Amygdala (tissue), 56 donors: ENCODE measurements at places on chromosomes 16 and 17.

DNA sequence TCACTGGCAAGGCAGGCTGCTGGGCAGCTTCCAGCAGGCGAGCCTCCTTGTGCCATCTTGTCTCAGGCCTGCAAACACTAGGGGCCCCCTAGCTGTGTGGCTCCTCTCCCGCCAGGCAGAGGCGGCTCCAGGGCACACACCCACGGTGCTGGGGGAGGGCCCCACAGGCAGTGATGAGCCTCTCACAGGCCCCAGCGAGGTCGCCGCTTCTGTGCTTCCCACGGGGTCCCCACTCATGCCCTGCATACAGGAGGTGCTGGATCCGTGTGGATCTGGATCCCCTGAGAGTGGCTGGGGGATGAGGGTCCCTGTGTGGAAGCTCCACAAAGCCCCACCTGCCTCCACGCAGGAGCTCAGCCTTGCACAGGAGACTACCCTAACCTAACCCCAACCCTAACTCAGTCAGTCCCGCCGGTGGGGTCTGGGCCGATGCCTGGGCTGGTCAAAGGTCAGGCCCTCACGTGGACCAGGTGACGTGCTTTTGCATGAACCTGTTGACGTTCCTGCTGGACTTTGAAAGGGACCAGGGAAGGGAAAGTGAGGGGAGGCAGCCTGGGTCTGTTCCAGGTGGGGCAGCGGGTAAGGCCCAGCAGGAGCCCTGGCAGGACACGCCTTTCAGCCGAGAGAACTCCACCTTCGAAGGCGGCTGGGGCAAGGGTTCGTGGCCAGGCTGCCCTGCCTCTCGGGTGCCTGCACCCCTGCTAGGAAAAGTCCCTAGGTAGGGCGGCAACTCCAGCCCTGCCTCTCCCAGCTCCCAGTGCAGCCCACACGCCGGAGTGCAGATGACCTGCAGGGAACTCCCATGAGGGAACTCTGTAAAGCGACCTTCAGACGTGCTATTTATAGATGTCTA is 5.2 kb downstream of the SECTM1 start:
- no peak for DNase-seq

DNA sequence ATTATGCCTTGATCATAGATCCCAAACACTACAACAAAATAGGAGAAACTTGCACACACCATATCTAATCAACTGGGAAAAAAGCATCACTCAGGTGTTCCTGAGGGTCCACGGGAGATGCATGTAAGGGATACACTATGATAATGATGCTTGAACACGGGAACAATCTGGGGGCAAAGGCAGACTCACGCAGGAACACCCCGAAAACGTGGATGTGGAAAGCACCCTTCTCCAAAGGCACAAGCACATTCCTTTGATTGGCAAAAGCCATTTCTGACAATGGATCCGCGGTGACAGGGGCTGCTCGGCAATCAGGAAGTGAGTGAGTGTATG is 1.3 kb downstream of the ZNF652 start:
- peak; percentile 26 for DNase-seq

DNA sequence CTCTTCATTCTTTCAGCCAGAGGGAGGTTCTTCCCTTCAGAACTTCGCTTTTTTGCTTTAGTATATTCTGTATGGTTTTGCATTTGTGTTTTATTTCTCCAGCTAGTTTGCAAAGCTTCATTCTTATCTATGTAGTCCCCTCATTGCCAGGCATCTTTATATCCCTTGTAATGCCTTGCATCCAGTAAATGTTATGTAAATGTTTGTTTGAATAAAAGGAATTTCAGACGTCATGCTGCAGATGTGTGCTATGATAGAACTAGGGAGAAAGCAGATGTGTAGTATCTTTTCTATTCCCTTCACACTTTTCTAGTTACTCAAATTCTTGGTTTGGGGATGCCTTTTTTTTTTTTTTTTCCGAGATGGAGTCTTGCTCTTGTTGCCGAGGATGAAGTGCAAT is 62.6 kb upstream of the RASL10B start:
- no peak for DNase-seq

- no peak for DNase-seq
Observed at GRCh38 chr17:77212081-77212832, 71.5 kb downstream of the SEC14L1 start.

DNA sequence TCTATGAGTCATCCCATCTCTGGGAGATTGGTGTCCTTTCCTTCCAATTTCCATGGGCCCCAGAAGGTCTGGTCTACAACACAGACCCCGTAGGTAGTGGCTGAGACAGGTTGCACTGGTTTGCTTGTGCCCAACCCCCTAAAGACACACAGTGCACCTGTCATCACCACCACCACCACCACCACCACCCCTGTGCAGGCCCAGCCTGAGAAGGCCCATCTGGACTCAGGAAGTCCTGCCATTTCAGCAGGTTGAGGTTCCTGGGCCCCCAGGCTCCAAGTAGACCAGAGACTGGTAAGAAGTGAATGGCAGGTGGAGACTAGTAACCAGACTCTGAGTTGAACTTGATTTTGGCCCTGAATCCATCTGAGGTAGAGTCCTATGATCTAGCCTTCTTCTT is 25.9 kb upstream of the PHB1 start:
- no peak for DNase-seq

DNA sequence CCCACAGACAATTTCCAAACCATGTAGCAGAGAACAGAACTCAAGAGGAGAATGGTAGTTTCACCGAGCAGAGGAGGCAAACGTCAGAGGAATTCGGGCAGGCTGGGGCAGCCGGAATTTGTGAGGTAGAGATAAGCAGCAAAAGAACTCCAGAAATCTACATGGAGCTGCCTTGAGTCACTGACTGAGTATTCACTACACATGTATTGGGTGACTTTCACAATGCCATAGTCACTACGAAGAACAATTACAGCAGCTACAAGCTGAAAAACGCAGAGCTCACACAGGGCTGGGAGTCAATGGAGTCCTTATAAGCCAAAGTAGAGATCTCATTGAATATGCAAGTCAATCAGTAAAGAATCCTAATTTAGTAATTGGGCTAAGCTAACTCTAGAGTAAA is 13.4 kb downstream of the CMC2 start:
- DNase-seq = no peak

GRCh38 chr17:17077861-17078732 is 35.8 kb downstream of the MPRIP start:
- no peak for DNase-seq

DNA sequence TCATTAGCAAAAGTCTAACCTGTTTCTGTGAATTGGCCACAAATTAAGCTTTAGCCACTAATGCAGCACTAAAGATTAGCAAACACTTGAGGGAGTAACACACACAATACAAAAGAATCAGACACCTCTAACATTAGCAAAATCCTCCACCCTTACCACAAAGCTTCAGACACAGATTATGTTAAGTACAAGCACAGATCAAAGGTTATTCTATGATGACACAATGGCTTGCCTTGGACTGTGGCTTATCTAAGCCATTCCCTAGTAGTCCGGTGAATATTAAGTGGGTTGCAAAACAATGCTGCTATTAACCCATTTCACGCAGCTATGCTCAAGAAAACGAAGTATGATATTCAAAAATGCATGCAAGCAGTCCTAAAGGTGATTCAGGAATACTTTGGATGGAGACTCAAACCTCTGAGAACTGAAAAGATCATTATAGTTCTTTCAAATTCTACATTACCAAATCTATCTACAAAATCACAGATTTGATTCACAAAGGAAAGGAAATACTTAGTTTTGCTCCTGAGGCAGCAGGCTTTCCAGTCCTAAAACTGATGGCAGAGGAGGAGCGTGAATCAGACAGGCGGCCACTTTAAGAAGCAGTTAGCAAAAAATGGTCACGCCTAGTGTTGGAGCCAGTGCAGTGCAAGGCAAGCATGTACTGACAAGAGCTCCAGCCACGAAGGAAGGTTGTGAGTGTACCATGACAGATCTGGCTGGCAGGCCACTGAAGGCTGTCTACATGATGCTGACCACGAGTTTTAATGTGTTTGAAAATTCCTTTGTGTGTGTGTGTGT is 67.2 kb downstream of the PARN start:
- no peak for DNase-seq

DNA sequence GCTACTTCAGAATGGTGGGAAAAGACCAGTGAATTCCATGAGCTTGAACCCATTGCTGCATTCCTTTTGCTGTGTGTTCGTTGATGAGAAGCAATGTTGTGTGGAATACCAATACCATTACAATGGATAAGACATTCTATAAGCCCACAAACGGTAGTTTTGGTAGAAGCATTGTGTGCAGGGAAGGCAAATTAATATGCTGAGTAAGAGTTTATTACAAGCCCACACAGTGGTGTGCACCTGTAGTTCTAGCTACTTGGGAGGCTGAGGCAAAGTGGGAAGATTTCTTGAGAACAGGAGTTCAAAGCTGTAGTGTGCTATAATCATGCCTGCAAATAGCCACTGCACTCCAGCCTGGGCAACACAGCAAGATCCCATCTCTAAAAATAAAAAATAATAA is 19.9 kb upstream of the TENT4B start:
- no peak for DNase-seq

DNA sequence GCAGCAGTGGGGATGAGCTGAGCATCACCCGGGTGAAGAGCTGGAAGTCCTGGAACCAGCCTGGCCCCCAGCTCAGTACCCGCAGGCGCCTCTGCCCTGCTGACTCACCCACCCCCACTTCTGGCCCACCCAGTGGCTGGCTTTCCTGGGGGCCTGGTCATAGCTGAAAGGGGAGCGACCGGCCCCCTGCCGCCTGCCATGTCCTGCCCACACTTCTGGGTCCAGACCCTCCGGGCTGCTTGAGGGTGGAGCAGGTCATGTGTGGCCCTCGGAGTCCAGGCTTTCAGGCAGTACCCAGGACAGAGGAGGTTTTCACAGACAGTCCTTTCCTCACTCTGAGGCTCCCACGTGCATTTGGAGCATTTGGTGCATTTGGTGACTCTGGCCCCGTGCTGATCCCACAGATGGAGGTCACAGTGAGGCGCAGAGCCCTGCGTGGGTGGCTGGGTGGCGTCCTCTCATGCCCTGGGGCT is 7.1 kb upstream of the PIEZO1 start:
- no peak for DNase-seq

GRCh38 chr17:13385481-13385911 is 216.2 kb downstream of the HS3ST3A1 start:
- DNase-seq = no peak

DNA sequence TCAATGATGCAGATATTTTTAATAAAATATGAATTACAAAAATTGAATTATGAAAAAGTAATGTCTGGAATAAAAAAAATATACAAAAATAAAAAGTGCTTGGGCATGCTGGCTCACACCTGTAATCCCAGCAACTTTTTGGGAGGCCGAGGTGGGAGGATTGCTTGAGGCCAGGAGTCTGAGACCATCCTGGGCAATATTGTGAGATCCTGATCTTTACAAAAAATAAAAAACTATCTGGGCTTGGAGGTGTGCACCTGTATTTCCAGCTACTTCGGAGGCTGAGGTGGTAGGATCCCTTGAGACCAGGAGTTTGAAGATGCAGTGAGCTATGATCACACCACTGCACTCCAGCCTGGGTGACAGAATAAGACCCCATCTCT is 141.8 kb downstream of the NPIPB5 start:
- no peak for DNase-seq

- no peak for DNase-seq
Observed at GRCh38 chr17:31754239-31754945, 104.7 kb downstream of the COPRS start.

GRCh38 chr17:41537614-41537954 is 9.5 kb upstream of the KRT19 start:
- no peak for DNase-seq

GRCh38 chr16:57373117-57373947 is 1.0 kb downstream of the CX3CL1 start:
- DNase-seq = no peak

- DNase-seq = no peak
Observed at GRCh38 chr16:82720414-82720813, 93.6 kb downstream of the CDH13 start.

DNA sequence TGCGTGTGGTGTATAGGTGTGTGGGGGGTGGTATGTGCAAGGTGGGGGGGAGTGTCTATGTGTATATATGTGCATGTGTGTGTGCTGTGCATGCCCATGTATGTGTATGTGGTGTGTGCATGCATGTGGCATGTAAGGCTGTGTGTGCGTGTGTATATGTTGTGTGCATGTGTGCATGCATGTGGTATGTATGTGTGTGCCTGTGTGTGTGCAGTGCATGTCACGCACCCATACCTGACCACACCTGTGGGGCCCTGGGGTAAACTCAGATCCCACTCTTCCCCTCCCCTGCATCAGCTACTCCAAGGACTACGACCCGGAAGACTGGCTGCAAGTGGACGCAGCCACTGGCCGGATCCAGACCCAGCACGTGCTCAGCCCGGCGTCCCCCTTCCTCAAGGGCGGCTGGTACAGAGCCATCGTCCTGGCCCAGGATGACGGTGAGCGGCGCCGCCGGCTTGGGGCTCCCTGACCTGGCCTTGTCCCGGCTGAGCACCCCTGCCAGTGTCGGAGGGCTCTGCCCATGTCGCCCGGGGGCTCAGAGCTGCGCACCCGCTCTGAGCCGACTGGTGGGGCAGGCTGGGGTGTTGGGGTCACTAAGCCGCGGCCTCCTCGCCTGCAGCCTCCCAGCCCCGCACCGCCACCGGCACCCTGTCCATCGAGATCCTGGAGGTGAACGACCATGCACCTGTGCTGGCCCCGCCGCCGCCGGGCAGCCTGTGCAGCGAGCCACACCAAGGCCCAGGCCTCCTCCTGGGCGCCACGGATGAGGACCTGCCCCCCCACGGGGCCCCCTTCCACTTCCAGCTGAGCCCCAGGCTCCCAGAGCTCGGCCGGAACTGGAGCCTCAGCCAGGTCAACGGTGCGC is 9.1 kb downstream of the SLC22A31 start:
- no peak for DNase-seq

DNA sequence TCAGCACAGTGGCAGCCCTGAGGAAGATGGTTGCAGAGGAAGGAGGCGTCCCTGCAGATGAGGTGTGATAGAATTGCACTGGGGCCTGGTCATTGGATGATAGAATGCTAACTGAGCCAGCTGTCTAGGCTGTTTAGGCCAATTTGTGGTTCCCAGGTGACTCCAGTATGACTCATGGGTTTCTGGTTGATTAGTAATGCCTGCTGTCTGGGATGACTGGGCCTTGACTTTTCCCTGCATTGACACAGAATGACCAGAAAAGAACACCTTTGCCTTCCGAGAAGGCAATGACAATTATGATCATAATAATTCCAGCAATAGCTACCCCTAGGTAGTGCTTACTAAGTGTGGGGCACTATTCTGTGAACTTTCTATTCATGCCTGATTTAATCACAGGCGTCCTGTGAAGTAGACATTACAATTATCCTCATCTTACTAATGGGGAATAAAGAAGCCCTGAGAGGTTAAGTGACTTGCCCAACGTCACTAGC is 31.5 kb downstream of the USP43 start:
- DNase-seq = no peak

GRCh38 chr16:78407191-78407590 is 307.7 kb downstream of the WWOX start:
- DNase-seq = no peak
